ENCODE measurements at places on chromosomes 4 and X. TPM values are rescaled to one million over a fixed set of nuclear protein-coding genes. Genes with fewer than 3 reads are reported as not detected.

Gene ENAM
- 6.7 TPM for total RNA-seq

Gene NR3C2
- total RNA-seq = 43.4 TPM

Gene SAGE1
- not detected for total RNA-seq

Gene ARMCX1
- total RNA-seq = 15.6 TPM

Gene NEIL3
- total RNA-seq = 0.35 TPM

Gene DUSP9
- 4.7 TPM for total RNA-seq

Gene FRG2
- not detected for total RNA-seq

Gene SOWAHD
- total RNA-seq = 1.3 TPM

Gene ITIH6
- not detected for total RNA-seq

Gene STK32B
- total RNA-seq = 18.2 TPM

DNA sequence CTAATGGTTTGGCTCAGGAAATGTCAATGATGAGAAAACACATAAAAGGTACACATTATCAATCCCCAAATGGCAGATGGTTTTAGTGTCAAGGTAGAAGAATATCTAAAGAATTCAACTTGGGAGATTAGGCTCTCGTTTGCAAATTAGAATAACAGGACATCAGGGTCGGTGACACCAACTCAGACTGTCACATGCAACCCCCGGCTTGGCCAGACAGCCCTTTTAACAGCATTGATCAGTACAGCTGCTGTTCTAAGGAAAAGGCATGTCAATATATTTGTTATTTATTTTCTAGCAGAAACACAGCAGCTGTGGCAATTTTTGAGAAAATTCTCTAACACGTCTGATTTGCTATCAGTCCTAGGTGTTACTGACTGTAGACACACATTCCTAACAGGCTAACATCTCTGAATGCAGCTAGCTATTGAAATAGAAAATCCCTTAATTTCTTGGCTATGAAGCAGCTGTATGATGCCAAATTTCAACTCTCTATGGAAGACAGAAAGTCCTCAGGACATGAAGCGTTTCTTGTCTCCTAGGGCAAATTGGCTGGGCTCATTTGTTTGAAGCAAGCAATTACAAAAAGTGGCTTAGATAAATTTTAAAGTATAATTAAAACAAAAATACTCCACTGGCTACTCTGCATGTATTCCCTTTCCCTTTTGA lies 269.0 kb upstream of the CXXC4 start:
- H3K4me1 ChIP-seq = no peaks in the 10 kb centered on the region
- no peak overlapping the region for H3K4me3 ChIP-seq
- H3K36me3 ChIP-seq = no peaks in the 10 kb centered on the region
- H3K27me3 ChIP-seq = no peaks in the 10 kb centered on the region
- DNase-seq = no peak

- no peaks in the 10 kb centered on the region for H3K27me3 ChIP-seq
- H3K4me3 ChIP-seq = no peak overlapping the region
- no peak overlapping the region for H3K27ac ChIP-seq
- no peaks in the 10 kb centered on the region for H3K36me3 ChIP-seq
- DNase-seq = no peak
- H3K4me1 ChIP-seq = no peaks in the 10 kb centered on the region
Observed at GRCh38 chr4:21628116-21628670, 320.4 kb downstream of the KCNIP4 start.

GRCh38 chr4:45172636-45173035 lies 446.3 kb upstream of the GNPDA2 start:
- no peaks in the 10 kb centered on the region for H3K4me1 ChIP-seq
- DNase-seq = no peak
- H3K4me3 ChIP-seq = no peak overlapping the region

- no peaks in the 10 kb centered on the region for H3K4me1 ChIP-seq
- no peak overlapping the region for H3K4me3 ChIP-seq
- no peaks in the 10 kb centered on the region for H3K27me3 ChIP-seq
- no peaks in the 10 kb centered on the region for H3K36me3 ChIP-seq
- DNase-seq = no peak
Observed at GRCh38 chr4:48879561-48880442, 26.8 kb downstream of the OCIAD2 start.

DNA sequence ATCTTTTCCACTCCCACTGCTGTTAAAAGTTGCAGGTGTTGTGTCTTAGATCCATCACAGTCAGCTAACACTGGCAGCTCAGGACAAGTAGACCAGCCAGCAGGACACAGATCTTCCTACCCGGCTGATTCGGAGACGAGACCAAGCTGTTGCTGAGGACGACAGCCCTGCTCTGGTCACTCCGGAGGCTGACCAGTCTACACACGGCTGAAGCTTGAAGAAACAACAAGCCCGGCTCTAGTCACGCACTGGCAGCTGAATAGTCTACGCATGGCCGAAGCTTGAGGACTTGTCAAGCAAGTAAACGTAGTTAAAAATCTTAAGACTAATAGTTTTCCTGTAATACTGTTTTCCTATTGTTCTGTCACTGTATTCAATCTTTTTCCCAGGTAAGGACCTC lies 1.8 kb downstream of the ACOX3 start:
- H3K36me3 ChIP-seq = no peaks in the 10 kb centered on the region
- H3K27ac ChIP-seq = peak overlapping the region; percentile 37
- DNase-seq = peak; percentile 74
- peaks cover 25% of the 10 kb centered on the region for H3K4me1 ChIP-seq
- H3K27me3 ChIP-seq = no peaks in the 10 kb centered on the region
- peak overlapping the region; percentile 85 for H3K4me3 ChIP-seq

DNA sequence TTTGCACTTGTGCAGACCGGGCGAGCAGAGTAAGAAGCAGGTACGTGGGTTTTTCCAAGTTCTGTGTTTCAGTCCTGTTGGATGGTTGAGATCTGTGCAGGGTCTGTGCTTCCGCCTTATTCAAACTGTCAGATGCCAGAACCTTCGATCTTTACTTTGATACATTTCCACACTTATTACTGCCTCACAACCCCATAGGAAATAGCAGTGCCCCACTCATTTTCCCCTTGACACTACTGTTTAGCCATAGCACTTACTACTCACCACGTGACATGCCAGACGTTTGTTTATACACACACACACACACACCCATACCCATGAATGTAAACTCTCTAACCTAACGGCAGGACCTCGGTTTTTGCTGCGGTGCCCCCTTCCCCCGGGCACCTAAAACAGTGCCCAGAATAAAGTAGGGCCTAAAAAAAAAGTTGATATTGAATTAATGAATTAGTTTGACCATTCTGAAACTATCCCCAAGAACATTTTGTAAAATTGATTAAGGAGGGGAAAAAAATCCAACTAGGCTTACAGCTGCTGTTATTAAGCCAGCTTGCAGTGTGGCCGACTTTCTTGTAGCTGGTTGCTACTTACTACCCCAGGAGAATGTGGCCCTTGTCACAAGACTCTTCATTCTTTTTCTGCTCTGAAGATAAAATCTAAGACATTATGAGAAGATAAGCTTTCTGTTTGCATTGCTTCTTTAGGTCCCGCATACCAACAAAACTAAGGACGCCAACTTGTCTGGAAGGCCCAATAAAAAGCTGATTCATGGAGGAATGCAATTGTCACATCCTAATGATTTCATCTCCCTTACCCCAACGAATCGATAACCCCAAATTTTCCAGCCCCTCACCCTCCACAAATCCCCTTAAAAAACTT lies 704 bp upstream of the SEPSECS start:
- H3K27me3 ChIP-seq = no peaks in the 10 kb centered on the region
- H3K4me3 ChIP-seq = peak overlapping the region; percentile 89

DNA sequence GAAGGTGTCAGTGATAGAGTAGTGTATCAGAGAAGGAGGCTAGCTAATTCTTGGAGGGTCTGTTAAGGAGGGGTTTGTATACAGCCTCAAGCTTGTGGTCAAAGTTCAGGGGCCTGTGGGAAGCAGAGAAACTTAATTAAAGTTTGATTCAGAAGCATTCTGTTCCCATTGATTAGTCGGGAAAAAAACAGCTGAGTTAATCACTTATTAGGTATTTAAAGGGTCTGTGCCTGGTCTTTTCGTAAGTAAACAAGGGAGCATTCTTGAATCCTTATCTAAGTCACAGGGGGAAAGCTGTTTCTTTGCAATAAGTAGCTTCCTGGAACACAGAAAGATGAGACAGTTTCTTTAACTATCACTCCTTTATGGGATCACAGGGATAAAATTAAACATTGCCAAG lies 492.1 kb downstream of the PCDH10 start:
- DNase-seq = no peak
- peak overlapping the region; percentile 12 for H3K4me3 ChIP-seq
- no peaks in the 10 kb centered on the region for H3K4me1 ChIP-seq
- no peaks in the 10 kb centered on the region for H3K27me3 ChIP-seq
- no peaks in the 10 kb centered on the region for H3K36me3 ChIP-seq

- no peak overlapping the region for H3K27ac ChIP-seq
- H3K27me3 ChIP-seq = no peaks in the 10 kb centered on the region
- H3K36me3 ChIP-seq = no peaks in the 10 kb centered on the region
- peaks cover 14% of the 10 kb centered on the region for H3K4me1 ChIP-seq
- DNase-seq = no peak
Observed at GRCh38 chr4:81881855-81882621, 410.3 kb upstream of the RASGEF1B start.

DNA sequence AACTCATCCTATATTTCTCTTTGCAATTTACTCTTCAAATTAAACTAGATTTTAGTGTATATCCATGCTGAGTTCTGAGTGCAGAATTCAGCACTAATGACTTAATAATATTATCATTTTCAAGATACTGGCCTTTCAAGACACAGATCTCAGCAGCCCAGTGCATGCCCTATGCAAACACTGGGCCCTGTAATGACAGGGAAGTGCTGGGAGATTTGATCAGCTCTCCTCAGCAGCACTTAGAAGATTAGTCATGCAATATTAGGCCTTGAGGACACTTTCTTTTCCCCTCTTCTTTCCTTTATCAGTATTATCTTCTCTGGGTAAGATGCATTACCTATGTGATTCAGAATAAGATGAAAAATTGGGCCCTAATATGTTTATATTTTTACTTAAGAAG lies 207.1 kb downstream of the PPP3CA start:
- H3K27me3 ChIP-seq = no peaks in the 10 kb centered on the region
- no peak overlapping the region for H3K27ac ChIP-seq
- H3K36me3 ChIP-seq = no peaks in the 10 kb centered on the region
- no peak for DNase-seq
- no peaks in the 10 kb centered on the region for H3K4me1 ChIP-seq

DNA sequence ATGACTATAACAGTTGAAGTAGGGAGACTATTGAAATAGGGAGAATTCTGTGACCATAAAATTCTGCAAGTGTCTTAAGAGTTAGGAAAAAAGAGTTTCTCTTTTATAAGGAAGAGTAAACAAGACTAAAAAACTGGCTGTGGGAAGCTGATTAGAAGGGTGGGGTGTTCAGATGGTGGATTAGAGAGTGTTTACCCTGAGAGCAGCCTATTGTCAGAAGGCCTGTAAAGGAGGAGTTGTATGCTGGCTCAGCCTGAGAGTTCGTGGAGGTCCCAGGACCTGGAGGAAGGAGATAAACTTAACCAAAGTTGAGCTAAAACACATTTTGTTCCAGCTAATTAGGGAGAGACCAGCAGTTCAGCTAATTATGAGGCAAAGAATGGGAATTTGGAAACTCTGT lies 629.7 kb downstream of the PCDH7 start:
- no peak overlapping the region for H3K4me3 ChIP-seq
- no peaks in the 10 kb centered on the region for H3K36me3 ChIP-seq
- H3K27me3 ChIP-seq = no peaks in the 10 kb centered on the region
- no peaks in the 10 kb centered on the region for H3K4me1 ChIP-seq
- H3K27ac ChIP-seq = no peak overlapping the region

DNA sequence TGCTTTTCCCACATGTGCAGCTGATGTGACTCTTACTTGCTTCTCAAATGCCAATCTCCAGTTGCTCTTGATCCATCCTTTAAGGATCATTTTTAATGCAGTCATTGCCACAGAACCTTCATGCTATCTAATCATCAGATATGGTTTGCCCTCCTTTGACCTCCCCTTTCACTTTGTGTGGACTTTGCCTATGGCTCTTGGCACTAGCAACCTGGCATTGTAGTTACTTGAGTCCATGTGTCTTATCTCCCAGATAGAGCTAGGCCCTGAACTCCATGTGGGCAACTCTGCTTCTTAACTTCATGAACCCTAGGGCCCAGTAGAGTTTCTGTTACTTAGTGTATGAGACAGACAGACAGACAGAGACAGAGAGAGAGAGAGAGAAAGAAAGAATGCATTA lies 41.6 kb downstream of the MTM1 start:
- no peaks in the 10 kb centered on the region for H3K4me1 ChIP-seq
- no peaks in the 10 kb centered on the region for H3K36me3 ChIP-seq
- DNase-seq = no peak
- no peaks in the 10 kb centered on the region for H3K27me3 ChIP-seq
- H3K27ac ChIP-seq = no peak overlapping the region
- no peak overlapping the region for H3K4me3 ChIP-seq

GRCh38 chrX:130594453-130594916 lies 192.7 kb downstream of the RBMX2 start:
- H3K27ac ChIP-seq = no peak overlapping the region
- no peaks in the 10 kb centered on the region for H3K27me3 ChIP-seq
- peak; percentile 25 for DNase-seq
- H3K4me3 ChIP-seq = no peak overlapping the region

- no peak for DNase-seq
- H3K4me1 ChIP-seq = no peaks in the 10 kb centered on the region
- no peaks in the 10 kb centered on the region for H3K36me3 ChIP-seq
- H3K4me3 ChIP-seq = no peak overlapping the region
Observed at GRCh38 chr4:175705407-175705806, 106.7 kb downstream of the GPM6A start.

GRCh38 chr4:34091451-34091850 lies 2152.9 kb downstream of the ARAP2 start:
- H3K27me3 ChIP-seq = no peaks in the 10 kb centered on the region
- H3K4me3 ChIP-seq = no peak overlapping the region
- H3K27ac ChIP-seq = no peak overlapping the region
- no peak for DNase-seq
- no peaks in the 10 kb centered on the region for H3K36me3 ChIP-seq

- no peak overlapping the region for H3K27ac ChIP-seq
- no peak overlapping the region for H3K4me3 ChIP-seq
- H3K27me3 ChIP-seq = no peaks in the 10 kb centered on the region
- H3K36me3 ChIP-seq = no peaks in the 10 kb centered on the region
- DNase-seq = no peak
- no peaks in the 10 kb centered on the region for H3K4me1 ChIP-seq
Observed at GRCh38 chr4:73396993-73397972, 6.8 kb upstream of the ALB start.

- no peak overlapping the region for H3K27ac ChIP-seq
- H3K4me1 ChIP-seq = no peaks in the 10 kb centered on the region
- H3K27me3 ChIP-seq = no peaks in the 10 kb centered on the region
Observed at GRCh38 chr4:55169352-55169961, 44.1 kb upstream of the KDR start.

Data from kidney (tissue), 22 donors.